Hair follicle dermal papilla cell (primary cell): ENCODE measurements at places on chromosomes 11 and 22. TPM values are rescaled to one million over a fixed set of nuclear protein-coding genes. Genes with fewer than 3 reads are reported as not detected.

The ELMOD1 gene
- 0.16 TPM in 1 of 2 replicates, not detected in the other for total RNA-seq

The PANX2 gene
- 0.36 and 0.65 TPM in 2 replicates for total RNA-seq

The APOL2 gene
- total RNA-seq = 64.3 and 84.6 TPM in 2 replicates

The NELL1 gene
- not detected in 2 replicates for total RNA-seq

The TRPT1 gene
- 18.8 and 38.6 TPM in 2 replicates for total RNA-seq

The ZNF195 gene
- total RNA-seq = 15.3 and 18.5 TPM in 2 replicates

The OR52E6 gene
- not detected in 2 replicates for total RNA-seq

The TSPAN4 gene
- 129 and 138 TPM in 2 replicates for total RNA-seq

The VPREB1 gene
- total RNA-seq = not detected in 2 replicates

The PKDREJ gene
- under 0.01 TPM in 1 of 2 replicates, not detected in the other for total RNA-seq

The OR5T1 gene
- not detected in 2 replicates for total RNA-seq

The CFL1 gene
- total RNA-seq = 760 and 1,030 TPM in 2 replicates

The ROM1 gene
- 3.7 and 5.5 TPM in 2 replicates for total RNA-seq

The BRSK2 gene
- total RNA-seq = 0.32 TPM in 1 of 2 replicates, not detected in the other

The NAALADL1 gene
- 34.1 and 35.2 TPM in 2 replicates for total RNA-seq

The TSSK2 gene
- total RNA-seq = not detected in 2 replicates

The SNX32 gene
- total RNA-seq = 0.97 and 1.3 TPM in 2 replicates

The OR10A3 gene
- total RNA-seq = not detected in 2 replicates

The GLB1L3 gene
- 0.49 and 0.81 TPM in 2 replicates for total RNA-seq

The LRRC55 gene
- total RNA-seq = not detected in 2 replicates

The PMM1 gene
- total RNA-seq = 22.4 and 27.6 TPM in 2 replicates

The GLYAT gene
- total RNA-seq = not detected in 2 replicates

The APOA4 gene
- total RNA-seq = not detected in 2 replicates

The TYR gene
- total RNA-seq = 0.16 TPM in 1 of 2 replicates, not detected in the other

The SSTR3 gene
- total RNA-seq = not detected in 2 replicates

The BDNF gene
- 13.1 and 33.3 TPM in 2 replicates for total RNA-seq

The PLAAT2 gene
- total RNA-seq = not detected in 2 replicates

The WNT11 gene
- 12.9 and 40.7 TPM in 2 replicates for total RNA-seq

The KRTAP5-10 gene
- not detected in 2 replicates for total RNA-seq

The CACNA1I gene
- total RNA-seq = under 0.01 and 0.12 TPM in 2 replicates

The TIGD3 gene
- total RNA-seq = 0.12 TPM in 1 of 2 replicates, not detected in the other

The RASSF10 gene
- under 0.01 TPM in 1 of 2 replicates, not detected in the other for total RNA-seq

The SOX10 gene
- total RNA-seq = not detected in 2 replicates

The OR10D3 gene
- total RNA-seq = not detected in 2 replicates

The TSGA10IP gene
- not detected in 2 replicates for total RNA-seq

The PATE4 gene
- not detected in 2 replicates for total RNA-seq
